Cortex of kidney (tissue), 1 donor: ENCODE measurements at places on chromosomes 6 and 20.

DNA sequence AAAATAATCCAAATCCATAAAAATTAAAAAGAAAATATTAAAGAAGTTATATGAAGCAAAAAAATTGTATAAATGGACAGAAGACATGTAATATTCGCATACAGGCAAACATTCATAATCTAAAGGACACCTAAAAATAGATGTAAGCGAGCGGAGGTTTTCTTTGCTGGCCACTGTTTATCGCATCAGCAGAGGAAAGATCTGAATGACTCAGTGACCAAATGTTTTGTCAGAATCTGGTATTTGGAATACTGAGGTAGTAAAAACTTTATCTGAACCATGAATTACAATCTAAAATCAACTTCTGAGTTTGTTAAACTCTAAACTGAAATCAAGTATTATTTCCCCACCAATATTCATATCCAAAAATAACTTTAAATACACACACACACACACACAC, 7.8 kb downstream of the TSPYL4 start:
- no peak for DNase-seq

GRCh38 chr6:118719351-118720124, 68.1 kb upstream of the CEP85L start:
- no peak for DNase-seq

DNA sequence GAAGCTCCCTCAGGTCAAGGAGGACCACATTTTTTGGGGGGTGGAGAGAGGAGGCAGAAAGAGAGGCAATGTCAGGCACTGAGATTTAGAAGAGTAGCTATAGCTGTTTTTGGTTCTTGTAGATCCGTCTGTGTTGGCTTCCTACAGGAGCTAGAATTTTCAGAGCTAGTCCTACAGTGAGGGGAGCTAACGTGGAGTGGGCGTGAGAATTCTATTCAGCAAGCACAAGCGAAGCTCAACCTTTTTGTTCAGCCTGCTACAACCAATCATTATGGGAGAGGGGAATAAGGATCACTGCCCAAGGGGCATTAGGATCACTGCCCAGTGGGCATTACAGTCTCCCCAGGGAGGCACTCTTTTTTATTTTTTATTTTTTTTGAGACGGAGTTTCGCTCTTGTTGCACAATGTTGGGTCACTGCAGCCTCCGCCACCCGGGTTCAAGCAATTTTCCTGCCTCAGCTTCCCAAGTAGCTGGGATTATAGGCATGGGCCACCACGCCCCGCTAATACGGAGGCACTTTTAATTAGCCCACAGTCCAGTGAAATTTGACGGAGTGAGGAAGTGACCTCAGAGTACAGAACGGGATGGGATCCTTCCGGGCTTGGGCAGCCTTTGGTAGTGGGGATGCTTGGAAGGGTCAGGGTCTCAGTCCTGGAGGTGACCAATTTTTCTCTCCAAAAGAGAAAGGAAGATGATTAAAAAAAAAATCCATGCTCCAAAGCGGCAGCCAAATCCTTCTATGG, 1.1 kb upstream of the PANK2 start:
- no peak for DNase-seq

- DNase-seq = no peak
Observed at GRCh38 chr6:32170294-32170693, 5.6 kb downstream of the AGPAT1 start.

- DNase-seq = no peak
Observed at GRCh38 chr6:53023323-53023722, 28.2 kb upstream of the GSTA4 start.

DNA sequence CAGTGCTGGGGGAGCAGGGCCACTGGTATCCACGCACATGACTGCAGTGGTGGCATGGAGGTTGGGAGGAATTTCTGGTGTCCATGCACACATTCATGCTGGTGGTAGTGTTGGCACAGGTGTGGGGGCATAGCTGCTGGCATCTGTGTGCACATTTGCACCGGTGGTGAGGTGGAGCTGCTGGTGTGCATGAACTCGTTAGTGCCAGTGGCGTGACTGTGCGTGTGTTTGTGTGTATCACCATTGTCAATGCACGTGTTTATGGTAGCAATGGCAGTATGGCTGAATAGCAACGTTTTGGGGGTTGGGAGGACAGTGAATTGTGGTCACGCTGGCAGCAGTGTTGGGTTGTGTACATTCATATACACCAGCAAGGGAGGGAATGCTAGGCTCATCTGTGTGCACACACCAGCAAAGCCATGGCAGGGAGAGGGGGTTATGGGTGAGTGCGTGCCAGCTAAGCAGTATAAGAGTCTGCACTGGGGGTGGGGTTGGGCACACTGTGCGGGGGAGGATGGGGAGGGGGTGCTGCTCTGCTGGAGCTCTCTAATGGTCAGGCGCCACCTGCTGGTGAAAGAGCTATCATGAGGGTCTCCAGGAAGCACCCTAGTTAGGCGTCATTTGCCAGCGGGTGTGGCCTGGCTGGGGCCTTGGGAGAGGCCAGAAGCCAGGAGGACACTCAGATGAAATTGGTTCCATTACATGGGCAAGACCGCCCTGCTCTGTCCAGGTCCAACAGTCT, 626.1 kb upstream of the ID4 start:
- DNase-seq = no peak

- DNase-seq = no peak
Observed at GRCh38 chr6:161439093-161439492, 165.2 kb upstream of the AGPAT4 start.

DNA sequence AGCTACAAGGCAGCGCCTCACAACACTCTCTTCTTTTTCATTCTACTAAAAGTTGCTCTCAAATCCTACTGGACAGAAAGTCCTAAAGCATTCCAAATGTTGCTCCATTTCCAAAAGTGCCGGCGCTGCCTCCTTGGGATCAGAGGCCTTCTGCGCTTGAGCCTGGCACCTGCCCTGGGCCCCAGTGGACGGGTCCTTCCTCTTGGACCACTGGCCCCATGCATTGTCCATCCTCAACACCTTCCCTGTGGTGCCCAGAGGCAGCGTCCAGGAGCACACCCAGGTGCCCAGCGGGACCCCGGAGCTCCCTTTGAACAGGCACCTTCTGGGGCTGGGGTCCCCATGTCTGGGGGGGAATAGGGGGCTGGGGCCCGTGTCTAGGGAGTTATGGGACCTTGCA, 205.2 kb downstream of the ERMARD start:
- DNase-seq = no peak
